ENCODE measurements at places on chromosomes 13 and 19.

GRCh38 chr19:56189785-56190184, 7.8 kb downstream of the ZSCAN5B start:
- no peak for DNase-seq

- DNase-seq, result peak; percentile 25
These were observed 41.7 kb downstream of the HTR2A start for GRCh38 chr13:46855166-46855565.

- DNase-seq, result peak; percentile 76
These were observed at the start of gene WASF3 for GRCh38 chr13:26557393-26558073. TSS of gene WASF3 (plus strand) at chr13:26557683. CDS start at chr13:26642271, 84,588 bp downstream.

GRCh38 chr13:88761145-88761544, 1090.0 kb downstream of the SLITRK5 start:
- no peak for DNase-seq

- no peak for DNase-seq
These were observed 180.9 kb downstream of the PCCA start for GRCh38 chr13:100269837-100270236.

- DNase-seq, result no peak
These were observed 932.5 kb upstream of the MIR17HG start for GRCh38 chr13:90414691-90415596.

DNA sequence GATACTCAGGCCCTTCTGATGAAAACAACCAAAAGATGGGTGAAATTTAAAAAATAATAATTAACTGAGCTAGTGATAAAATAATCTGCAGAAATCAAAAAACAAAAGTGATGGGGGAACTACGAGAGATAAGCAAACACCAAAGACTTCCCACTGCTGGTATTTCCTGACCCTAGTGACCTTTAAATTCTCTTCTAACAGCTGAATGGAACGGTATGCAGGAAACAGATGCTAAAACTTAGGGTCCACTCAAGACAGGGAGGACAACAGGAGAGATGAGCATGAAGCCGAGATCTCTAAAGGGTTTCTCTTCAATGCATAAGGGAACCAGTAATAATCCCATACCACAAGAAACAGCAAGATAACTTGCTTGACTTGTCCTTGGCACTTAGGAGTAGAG, 50.8 kb downstream of the USP12 start:
- no peak for DNase-seq

- no peak for DNase-seq
These were observed 285.8 kb upstream of the PCDH9 start for GRCh38 chr13:67515895-67516294.

DNA sequence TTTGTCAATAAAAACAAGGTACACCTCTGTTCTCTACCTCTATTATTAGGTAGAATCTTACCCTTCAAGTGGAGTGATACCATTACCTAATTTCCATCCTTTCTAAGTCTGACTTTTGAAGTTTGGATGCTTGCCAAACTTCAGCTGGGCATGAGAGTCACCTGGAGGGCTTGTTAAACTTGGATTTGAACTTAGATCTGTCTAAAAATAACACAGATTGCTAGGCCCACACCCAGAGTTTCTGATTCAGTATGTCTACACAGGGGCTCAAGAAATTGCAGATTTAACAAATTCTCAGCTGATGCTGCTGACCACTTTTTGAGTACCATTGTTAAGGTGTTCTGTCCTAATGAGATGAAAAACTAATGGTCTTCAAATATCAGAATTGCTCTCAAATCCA, 512.2 kb downstream of the LMO7 start:
- DNase-seq, result no peak

GRCh38 chr19:58304255-58304654, 922 bp upstream of the ERVK3-1 start:
- no peak for DNase-seq

DNA sequence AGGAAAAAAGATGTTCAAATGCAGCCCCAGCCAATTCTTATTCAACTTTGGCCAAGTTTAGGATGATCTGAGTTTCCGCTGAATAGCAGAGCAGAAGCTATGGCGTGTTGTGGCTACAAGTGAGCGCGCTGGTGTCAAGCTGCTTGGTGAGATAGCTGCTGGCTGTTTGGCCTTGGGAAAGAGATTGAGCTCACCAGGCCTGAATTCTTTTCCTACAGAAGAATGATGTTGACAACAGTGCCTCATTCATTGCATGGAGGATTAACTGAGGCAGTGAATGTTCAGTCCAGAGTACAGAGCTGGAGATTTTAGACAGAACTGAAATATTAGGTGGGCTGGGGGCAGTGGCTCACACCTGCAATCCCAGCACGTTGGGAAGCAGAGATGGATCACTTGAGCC, 31.5 kb upstream of the MAP3K10 start:
- DNase-seq, result no peak

- DNase-seq, result no peak
These were observed 19.8 kb downstream of the EPN1 start for GRCh38 chr19:55694656-55695491.

- no peak for DNase-seq
These were observed 373.3 kb downstream of the ZNF536 start for GRCh38 chr19:30745476-30745985.

DNA sequence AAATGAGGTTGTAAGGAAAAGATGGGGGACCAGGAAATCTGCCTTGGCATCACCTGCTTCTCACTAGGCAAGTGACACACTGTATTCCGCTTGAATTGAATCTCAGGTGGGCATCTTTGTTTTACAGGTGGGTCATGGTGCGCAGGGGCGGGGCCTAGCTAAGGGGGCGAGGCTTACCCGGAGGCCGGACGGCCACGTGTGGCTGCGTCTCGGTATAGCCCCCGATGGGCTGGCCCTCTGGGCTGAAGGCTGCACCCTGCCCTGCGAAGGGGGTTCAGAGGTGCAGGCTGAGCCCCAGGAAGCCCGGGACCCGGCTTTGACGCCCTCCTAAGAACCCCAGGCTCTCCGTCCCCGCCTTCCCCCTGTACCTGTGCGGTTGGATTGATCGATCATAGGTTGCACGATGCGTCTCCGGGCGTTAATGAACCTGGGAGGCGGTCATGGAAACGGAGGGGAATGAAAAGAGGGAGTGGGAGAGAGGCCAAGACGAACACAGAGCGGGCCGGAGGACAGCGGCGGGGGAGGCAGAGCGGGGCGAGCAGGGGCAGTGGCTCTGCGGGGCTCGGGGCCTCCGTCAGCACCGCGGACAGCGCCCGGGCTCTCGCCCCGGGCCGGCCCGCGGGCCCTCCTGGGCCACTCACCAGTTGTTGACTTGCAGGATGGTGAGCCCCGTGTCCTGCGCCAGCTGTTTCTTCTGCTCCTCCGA, 12.5 kb downstream of the MEIS3 start:
- no peak for DNase-seq

DNA sequence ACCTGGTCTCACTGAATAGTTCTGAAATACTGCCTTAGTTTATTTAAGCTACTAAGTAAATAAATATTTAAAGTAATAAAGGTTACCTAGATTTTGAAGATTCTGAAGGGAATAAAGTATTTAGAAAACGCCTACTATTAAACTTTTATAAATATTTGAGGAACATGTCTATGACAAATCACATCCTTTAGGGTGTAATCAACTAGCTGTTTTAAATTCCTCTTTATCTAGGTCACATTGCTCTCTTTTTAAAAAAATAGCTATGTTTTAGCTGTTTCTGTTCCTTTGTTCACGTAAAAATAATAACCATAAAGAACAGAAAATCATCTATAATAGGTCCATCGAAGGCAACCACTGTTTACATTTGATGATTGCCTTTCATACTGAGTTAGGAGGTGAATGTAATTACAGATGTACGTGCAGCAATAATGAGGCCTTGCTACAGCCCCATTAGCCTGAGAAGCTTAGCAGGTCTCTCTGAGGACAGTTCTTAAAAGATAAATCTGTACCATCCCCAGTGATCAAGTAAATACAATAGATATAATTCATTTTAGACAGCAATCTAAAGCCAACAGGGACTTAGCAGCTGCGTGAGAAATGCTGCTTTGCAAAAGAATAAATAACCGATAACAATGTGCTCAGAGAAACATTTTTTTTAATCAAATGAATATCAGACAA, 449.5 kb downstream of the LIG4 start:
- DNase-seq, result no peak

DNA sequence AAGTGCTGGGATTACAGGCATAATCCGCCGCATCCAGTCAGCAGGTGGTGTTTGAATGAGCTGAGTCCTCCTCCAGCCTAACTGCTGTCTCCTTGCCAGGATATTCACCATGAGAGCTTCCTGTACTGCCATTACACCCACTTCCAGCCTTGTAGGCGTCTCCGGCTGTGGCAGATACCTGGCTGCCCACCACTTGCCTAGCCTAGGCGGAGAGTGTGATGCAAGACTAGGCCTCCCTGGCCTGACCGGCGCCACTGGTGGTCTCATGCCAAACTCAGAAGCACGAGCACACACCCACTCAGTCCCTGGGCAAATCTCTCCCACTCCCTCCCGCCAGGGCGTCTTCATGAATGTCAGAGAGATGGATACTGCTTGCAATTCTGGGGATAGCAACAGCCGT, 16.6 kb downstream of the IL12RB1 start:
- no peak for DNase-seq

DNA sequence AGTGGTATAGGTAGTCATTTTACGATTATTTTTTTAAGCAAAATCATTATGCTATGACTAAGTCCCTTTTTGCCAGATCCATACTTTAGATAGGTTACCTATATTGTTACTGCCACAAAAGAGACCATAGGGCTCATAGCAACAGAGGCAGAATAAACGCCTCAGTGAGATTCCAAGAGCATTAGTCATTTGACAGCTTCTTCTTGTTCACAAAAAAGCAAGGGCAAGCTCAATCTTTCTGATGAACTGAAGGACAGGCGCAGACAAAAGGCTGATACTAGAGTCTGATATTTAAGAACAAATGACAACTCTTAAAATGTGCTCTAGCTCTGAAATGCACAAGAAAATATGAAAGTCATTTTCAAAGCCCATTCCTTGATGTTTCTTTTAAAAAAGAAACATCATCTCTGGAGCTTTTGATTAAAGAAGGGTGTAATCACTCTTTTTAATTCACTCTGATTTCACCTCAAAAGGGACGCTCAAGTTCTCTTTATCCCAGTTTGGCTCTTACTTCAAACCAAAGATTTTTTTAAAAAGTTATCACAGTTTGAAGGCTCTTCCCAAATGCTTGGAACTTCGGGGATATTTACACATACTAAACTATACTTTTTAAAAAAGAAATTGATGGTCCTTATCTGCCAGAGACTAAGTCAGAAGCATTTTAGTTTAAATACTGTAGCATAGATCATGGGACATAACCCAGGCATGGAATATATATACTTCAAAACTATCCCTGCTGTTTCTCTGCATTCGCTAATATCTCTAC, 187.2 kb downstream of the EFNB2 start:
- DNase-seq, result no peak

DNA sequence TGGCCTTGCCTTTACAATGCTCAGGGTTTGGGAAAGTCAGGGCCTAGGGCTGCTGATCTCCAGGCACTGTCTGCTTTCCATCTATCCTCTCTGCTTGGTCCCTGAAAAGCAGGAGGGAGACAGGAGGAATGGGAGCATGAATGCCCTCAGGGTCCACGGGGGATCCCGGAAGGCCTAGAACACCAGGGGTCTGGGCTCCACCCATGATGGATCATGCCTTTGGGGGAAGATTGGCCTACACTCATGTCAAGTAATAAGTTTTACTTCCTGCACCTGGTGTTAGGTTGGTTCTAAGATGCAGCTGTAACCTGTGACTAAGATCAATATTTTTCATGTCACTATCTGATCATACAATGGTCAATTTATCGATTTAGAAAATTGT, 118.3 kb upstream of the GJB6 start:
- DNase-seq, result no peak

DNA sequence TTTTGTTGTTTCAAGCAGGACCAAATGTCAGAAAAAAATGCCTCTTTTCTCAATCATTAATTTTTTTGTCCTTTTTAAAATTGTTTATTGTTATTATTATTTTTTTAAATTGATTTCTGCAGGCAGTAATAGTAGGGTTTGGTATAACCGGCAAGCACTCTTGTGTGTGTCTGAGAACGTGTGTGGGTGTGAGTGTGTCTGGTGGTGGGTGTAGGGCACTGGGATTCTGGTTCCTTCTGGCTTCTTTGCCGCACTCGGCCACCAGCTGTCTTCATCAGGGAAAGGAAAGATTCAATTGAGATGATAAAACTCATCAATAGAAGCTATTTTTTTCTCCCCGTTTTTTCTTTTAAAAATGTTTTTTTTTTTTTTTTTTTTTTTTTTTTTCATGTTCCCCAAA, 56.4 kb downstream of the IER2 start:
- DNase-seq, result no peak

DNA sequence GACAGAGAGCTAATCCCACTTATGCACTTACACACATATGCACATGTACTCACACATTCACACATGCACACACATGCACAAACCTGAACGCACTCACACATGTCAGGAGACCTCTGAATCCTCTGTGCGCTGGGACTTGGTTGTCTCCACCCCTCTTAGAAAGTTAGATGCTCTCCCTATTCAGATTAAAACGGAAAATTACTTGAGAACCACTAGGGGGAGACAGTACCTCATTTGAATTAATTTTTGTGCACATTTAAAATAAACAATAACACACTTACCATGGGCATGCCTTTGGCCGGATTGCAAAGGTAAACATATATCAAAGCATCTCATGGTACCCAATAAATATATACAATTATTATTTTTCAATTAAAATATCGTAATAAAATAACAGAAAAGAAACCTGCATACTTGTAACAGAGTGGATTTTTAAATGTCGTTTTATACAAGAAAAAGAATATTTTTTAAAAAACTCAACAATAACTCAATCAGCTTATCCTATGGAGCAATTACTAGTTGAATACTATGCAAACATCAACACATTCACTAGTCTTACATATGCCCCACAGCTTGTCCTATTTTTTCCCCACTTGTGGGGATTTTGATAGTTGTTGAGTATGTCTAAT, 9.5 kb upstream of the LILRB4 start:
- DNase-seq, result peak; percentile 59

- peak; percentile 37 for DNase-seq
These were observed 55.1 kb upstream of the C1QTNF9 start for GRCh38 chr13:24254146-24254841.

DNA sequence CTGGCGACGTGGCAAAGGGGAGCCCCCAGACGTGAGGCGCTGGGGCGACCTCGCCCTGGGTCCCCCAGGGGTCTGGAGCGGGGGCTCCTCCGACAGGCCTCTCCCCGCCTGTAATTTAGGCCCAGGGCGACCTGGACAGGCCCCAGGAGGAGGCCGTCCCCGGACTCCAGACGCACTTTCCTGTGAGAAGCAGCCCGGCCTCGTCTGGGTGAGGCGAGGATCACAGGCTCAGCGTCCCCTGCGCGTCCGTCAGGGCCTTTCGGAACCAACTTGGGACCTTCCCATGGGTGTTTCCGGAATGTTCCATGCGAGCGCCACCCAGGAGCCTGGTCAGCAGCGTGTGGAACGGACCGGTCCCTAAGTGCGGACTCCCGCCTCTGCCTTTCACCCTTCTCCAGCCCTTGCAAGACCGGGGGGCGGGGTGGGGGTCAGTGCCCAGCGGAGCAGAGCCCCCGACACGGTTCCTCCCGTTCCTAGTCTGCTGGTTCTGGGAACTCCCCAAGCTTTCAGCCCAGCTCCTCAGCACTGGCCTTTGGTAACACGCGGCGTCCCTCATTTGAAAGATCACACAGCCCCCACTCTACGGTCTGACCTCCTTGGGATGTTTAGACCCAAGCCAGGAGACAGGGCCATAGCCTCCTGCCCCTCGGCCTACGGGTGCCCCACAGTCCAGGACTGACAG, 1.1 kb upstream of the GRTP1 start:
- DNase-seq, result no peak
